ENCODE measurements at places on chromosomes 6 and 20.

- DNase-seq, result no peak
Measured at GRCh38 chr20:40941133-40941610, 87.5 kb upstream of the TOP1 start.

- no peak for DNase-seq
Measured at GRCh38 chr20:38412877-38413577, 22.1 kb downstream of the SNHG17 start.

- no peak for DNase-seq
Measured at GRCh38 chr6:120260636-120261035, 911.1 kb upstream of the MAN1A1 start.

DNA sequence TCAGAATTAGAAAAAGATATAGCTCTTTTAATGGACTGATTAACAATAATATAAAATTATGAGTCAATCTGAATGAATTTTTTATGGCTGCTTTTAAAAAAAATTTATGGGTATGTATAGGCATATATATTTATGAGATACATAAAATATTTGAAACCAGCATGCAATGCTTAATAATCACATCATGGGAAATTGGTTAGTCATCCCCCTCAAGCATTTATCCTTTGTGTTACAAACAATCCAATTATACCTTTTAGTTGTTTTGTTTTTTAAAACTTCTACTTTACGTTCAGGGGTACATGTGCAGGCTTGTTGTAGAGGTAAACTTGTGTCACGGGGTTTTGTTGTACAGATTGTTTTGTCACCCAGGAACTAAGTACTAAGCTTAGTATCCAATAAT is 63.4 kb upstream of the HMGCLL1 start:
- DNase-seq, result no peak

GRCh38 chr20:55232647-55233046 is 757.3 kb downstream of the DOK5 start:
- DNase-seq, result no peak

DNA sequence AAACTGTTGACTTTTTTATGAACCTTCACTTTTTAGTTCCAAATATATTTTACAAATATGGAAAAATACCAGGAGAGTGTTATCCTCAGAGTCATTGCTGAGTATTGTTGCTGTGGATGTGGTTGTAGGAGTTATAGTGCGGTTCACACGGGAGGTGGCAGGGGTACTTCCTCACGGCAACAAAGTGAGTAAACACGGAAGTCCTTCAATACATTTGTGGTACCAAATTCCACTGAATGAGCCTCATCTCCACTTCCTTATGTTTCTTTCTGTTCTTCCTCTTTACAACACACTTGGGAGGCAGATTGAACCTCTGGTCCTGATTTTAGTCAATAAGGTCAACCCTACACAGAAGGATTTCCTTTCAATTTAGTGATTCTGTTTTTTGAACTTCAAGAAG is 371.8 kb downstream of the BTBD3 start:
- DNase-seq, result no peak

GRCh38 chr6:145883263-145883662 is 68.7 kb upstream of the FBXO30 start:
- DNase-seq, result no peak

DNA sequence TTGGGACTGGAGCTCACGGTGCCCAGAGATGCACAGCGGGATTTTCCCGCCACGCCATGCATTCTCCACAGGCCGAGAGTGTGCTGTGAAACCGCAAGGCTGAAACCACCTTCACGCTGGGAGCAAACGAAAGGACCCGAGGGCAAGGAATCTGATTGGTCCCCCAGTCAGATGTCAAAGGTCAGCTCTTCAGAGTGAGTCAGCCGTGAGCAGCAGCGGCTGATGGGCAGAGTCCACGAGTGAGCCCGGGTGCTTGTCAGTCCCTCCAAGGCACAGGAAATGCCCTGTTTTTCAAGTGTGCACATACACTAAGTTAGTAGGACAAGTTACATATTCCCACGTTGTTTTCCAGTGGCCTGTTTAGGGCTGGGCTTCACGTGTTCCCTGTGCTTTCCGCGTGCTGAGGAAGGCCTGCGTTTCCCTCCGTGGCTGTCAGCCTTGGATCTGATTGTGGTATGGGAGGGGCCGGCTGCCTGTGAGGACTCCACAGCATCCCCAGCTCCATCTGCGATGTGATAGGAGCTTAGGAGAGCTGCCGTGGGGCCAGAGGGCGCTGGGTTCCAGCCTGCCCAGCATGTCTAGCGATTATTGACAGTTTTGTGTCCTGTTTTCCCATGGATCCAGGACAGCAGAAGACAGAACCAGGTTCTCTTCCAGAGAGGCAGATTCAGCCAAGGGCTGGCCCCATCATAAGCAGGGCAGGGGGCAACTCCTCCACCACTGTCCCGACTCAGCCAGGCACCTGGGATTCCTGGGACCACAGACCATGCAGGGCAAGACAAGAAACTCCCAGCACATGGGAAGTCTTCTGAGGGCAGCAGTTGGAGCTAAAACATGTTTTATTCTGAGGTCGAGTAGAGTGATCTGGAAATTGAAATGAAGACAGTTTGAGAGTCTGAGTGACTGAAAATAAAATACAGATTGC is 38.2 kb upstream of the FRMD1 start:
- DNase-seq, result no peak

DNA sequence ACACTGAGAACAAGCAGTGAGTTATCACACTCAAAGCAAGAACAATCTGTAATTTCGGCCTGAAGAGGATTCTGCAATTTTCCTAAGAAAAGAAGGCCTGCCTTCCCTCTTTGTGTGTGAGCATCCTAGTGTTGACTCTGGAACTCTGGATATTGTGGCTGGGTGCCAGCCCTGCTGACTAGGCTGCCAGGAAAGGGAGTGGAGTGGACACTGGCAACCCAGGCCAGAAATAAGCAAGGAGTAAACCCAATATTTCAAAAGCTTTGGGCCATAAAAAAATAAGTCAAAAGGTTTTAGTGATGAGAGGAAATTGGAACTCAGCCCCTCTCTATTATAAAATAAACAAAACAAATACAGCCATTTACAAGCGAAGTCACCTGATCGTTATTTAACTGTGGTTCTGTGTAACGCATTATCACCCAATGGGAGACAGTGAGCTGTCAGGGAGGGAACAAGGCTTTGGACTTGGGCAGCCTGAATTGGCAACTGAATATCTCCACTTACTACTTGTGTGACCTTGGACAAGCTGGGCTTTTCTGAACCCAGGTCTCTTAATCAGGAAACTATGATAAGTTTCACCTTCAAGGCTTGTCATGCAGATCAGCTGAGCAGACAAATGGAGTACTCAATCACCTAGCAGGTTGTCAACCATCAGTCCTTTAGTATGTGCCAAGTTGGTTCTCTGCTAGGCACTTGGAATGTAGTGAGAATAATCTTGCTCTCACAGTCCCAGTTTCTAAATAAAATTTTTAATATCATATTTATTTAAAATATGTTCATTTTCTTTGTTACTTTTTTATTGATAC is 196.2 kb downstream of the PAX1 start:
- no peak for DNase-seq

DNA sequence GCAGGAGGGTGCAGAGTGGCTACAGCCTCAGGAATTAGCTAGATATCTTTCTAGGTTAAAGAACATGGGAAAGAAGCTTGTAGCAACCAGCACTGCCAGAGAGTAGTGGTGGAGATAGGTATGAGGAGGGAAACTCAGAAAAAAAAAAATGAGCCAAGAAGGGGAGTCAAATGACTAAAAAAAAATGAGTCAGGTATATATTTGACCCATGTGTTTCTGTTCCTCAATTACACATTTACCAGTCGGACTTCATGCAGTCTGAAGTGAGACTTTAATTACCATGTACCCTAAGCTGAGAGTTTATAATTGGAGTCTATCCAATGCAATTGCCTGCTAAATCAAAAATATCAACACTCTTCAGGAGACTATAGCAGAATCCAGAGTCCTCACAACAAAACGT is 964.6 kb downstream of the HACE1 start:
- no peak for DNase-seq

DNA sequence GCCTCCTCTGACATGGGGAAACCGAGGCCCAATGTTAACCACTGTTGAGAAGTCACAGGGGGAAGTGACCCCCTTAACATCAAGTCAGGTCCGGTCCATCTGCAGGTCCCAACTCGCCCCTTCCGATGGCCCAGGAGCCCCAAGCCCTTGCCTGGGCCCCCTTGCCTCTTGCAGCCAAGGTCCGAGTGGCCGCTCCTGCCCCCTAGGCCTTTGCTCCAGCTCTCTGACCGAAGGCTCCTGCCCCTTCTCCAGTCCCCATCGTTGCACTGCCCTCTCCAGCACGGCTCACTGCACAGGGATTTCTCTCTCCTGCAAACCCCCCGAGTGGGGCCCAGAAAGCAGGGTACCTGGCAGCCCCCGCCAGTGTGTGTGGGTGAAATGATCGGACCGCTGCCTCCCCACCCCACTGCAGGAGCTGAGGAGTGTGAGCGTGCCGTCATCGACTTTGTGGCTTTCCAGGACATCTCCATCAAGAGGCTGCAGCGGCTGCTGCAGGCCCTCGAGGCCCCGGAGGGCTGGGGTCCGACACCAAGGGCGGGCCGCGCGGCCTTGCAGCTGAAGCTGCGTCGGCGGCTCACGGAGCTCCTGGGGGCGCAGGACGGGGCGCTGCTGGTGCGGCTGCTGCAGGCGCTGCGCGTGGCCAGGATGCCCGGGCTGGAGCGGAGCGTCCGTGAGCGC is 1.6 kb downstream of the TNFRSF6B start:
- DNase-seq, result no peak

- DNase-seq, result no peak
Measured at GRCh38 chr6:99458319-99458718, 33.2 kb upstream of the PNISR start.

All from activated CD4-positive, alpha-beta T cell treated with anti-CD3 and anti-CD28 coated beads for 1 hour (primary cell).